ENCODE measurements at places on chromosomes 6 and 20.

DNA sequence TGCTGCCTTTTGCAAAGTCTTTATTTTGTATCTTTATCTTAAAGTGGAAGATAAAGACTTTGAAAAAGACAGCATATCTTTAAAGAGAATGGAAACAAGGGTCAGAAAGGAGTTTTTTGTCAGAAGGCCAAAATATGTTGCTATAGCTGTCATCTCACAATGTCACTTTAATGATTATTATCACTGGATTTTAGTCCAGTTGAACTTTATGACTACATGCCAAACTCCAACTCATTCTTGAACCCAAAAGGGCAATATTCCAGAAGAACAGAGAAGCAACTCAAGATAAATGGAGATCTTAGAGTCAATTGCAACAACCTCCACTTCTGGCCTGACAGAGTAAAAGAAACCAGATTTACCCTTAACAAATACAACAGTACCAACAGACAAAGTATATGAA, 47.3 kb upstream of the CLIC5 start:
- no peak for DNase-seq

DNA sequence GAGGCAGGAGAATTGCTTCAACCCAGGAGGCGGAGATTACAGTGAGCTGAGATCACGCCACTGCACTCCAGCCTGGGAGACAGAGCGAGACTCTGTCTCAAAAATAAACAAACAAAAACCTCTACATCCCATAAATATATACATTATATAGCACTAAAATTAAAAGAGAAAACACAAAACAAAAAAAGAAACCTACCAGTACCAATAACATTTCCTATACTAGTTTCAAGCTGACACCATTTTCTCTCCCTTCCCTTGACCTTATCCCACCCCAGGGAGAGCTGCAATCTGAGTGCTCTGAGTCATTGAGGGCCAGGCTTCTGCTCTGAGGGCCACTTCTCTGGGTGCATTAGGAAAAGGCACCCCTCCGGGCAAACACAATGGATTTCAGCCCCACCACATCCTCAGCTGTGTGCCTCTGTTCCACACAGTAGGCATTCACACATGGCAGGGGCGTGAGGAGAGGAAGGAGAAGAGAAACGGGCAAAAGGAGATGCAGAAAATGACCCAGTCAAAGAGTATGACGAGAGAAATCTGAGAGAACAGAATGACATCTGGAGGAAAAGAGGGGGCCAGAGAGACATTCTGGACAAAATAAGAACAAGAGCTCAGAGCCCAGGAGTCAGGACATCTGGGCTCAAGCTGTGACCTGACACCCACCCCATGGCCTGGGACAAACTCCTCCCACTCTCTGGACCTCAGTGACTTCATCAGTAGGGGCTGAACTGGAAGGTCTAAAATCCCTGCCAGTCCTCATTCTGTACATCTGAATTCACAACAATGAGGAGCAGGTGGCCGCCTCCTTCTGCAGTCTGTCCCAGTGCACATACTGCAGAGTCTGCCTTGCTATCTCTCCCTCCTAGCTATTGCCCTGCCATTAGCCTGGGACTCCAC, 18.2 kb downstream of the TRIM26 start:
- DNase-seq, result no peak

GRCh38 chr6:74606582-74607071, 599.2 kb downstream of the COL12A1 start:
- no peak for DNase-seq

DNA sequence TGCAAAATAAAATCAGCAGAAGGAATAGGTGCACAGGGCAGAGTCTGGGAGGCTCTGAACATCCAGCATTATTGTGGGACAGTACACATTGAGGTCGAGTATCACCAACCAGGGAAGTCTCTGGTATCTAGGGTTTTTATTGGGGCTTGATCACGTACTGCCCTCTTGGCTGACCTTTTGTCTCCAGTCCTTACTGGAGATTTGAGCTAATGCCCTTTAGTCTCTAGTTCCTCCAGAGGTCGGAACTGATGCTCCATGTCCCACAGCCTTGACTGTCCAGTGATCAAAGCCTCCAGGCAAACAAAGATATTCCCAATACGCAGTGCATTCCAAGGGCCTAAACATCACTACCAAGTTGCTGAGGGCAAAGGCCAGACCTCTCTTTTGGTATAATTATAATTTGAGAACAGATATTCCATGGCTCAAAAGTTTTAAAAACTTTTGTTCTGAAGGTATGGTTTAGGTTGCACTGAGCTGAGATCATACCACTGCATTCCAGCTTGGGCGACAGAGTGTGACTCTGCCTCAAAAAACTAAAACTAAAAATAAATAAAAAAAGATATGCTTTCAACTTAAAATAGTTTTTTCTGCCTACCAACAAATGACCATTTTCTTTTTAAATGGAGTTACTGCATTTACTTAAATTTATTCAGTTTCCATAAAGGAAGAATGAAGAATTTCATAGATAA, 56.9 kb upstream of the DYNLRB1 start:
- no peak for DNase-seq

DNA sequence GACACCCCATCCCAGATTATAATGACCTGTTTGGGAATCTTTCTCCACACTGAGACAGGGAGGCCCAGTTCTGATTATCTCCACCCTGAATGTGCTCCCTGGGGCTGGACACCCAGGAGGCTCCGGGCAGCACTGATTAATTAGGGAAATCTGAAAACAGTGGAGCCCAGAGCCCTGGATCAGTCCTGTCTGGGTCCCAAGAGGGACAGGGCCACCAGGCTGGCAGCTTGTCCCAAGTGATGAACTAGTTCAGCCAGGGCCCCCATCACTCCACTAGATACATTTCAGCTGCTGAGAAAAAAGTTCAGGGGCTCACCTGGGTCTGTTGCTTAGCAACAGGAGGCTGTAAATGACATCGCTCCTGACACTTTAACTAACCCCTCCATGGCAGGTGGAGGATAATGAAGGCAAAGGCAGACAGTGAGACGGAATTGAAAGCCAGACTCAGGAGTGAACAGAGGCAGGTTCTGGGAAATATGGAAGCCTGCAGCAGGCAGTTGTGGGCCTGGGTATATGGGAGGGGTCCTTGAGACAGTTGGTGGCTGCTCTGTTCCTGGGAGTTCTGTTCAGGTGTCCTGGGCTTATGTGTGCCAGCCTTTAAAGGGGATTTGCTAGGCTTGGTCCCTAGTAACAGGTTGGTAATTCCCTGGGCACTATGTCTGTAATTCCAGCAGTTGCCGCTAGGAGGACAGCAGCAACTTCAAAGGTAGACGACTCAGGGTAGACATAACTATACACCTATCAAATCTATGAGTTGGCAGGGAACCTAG, 78.3 kb upstream of the CTNNBL1 start:
- peak; percentile 65 for DNase-seq

All from germinal center (tissue), 1 donor.